ENCODE measurements at places on chromosomes 11 and 22. TPM values are rescaled to one million over a fixed set of nuclear protein-coding genes. Genes with fewer than 3 reads are reported as not detected.

The FOLH1 gene
- not detected for total RNA-seq

DNA sequence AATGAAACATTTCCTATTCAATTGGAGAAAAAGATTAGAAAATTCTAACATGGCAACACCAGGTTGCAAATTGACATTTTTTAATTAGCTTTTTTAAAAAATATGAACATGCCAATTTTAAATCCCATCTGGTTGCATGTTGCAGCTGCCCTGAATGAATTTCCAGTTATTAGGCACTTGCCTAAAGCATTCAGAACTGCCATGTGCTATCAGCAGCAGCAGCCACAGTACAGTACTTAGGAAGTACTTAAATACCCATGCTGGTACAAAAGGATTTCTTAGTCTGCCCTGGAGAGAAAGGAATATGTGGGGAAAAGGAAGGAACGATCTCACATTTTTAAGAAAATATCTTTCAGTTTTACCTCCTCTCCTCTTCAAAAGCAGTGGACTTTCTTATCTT is 46.2 kb downstream of the FAM168A start:
- peaks cover 4% of the 10 kb centered on the region for H3K4me1 ChIP-seq
- no peak for DNase-seq
- no peaks in the 10 kb centered on the region for H3K27me3 ChIP-seq
- no peak overlapping the region for H3K4me3 ChIP-seq

GRCh38 chr11:90500922-90501568 is 278.2 kb upstream of the CHORDC1 start:
- no peak overlapping the region for H3K4me3 ChIP-seq
- H3K4me1 ChIP-seq = no peaks in the 10 kb centered on the region
- H3K27me3 ChIP-seq = no peaks in the 10 kb centered on the region
- H3K36me3 ChIP-seq = no peaks in the 10 kb centered on the region

The CLTCL1 gene
- 0.86 TPM for total RNA-seq

The DRD4 gene
- total RNA-seq = 0.49 TPM

- no peaks in the 10 kb centered on the region for H3K36me3 ChIP-seq
- no peak for DNase-seq
- H3K4me1 ChIP-seq = no peaks in the 10 kb centered on the region
- H3K4me3 ChIP-seq = no peak overlapping the region
- H3K27me3 ChIP-seq = no peaks in the 10 kb centered on the region
These were observed 22.3 kb downstream of the LAYN start for GRCh38 chr11:111562692-111563389.

DNA sequence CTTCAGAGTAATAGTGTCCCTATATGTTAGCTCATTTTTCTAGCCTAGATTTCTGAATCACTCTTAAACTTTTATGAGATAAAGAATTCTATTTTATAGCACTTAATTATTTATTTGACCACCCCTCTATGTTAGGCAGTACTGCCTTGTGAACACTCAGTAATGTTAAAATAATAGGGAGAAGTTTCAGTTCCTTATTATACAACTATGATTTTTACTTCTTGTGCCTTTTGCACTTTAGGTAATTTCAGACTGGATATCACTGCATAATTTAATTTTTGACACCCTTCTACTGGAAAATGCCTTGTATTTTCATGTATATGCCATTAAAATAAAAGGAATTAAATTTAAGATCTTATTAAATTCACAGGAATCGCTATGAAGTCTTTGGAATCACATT is 3.1 kb downstream of the BCO2 start:
- no peak for DNase-seq
- no peak overlapping the region for H3K4me3 ChIP-seq
- no peaks in the 10 kb centered on the region for H3K27me3 ChIP-seq
- H3K36me3 ChIP-seq = no peaks in the 10 kb centered on the region
- H3K4me1 ChIP-seq = peaks cover 23% of the 10 kb centered on the region

The C11orf87 gene
- not detected for total RNA-seq

- peak; percentile 27 for DNase-seq
- H3K36me3 ChIP-seq = no peaks in the 10 kb centered on the region
- H3K27ac ChIP-seq = no peak overlapping the region
- peaks cover 2% of the 10 kb centered on the region for H3K27me3 ChIP-seq
- no peaks in the 10 kb centered on the region for H3K4me1 ChIP-seq
- no peak overlapping the region for H3K4me3 ChIP-seq
These were observed 122.1 kb downstream of the CSNK2A3 start for GRCh38 chr11:11230802-11231562.

DNA sequence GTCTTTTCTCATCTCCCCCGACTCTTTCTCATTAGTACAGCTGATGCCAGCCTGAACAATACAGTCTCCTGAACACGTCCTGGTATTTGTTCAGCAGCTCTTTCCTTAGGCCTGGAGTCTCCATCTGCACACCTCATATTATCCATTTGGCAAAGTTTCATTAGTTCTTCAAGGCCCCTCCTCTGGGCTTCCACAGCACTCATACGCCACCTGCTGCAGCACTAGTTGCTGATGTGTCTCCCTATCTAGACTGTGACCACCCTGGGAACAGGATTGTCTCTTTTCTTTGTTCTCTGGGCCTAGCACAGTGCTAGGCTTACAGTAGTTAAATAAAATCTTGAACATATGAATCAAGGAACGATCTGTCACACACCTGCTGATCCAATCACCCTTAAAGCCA is 17.2 kb downstream of the DCHS1 start:
- H3K27ac ChIP-seq = no peak overlapping the region
- H3K4me1 ChIP-seq = peaks cover 12% of the 10 kb centered on the region
- H3K27me3 ChIP-seq = no peaks in the 10 kb centered on the region

GRCh38 chr11:30938810-30939209 is 352.7 kb upstream of the MPPED2 start:
- DNase-seq = no peak
- H3K27ac ChIP-seq = no peak overlapping the region
- H3K4me1 ChIP-seq = no peaks in the 10 kb centered on the region
- H3K4me3 ChIP-seq = no peak overlapping the region
- H3K36me3 ChIP-seq = no peaks in the 10 kb centered on the region
- no peaks in the 10 kb centered on the region for H3K27me3 ChIP-seq

The CARNS1 gene
- total RNA-seq = 29.0 TPM

- no peak overlapping the region for H3K27ac ChIP-seq
- no peak overlapping the region for H3K4me3 ChIP-seq
- no peak for DNase-seq
- H3K4me1 ChIP-seq = no peaks in the 10 kb centered on the region
- no peaks in the 10 kb centered on the region for H3K27me3 ChIP-seq
These were observed 8.4 kb downstream of the PPME1 start for GRCh38 chr11:74179234-74180052.

The LRRC4C gene
- total RNA-seq = not detected

DNA sequence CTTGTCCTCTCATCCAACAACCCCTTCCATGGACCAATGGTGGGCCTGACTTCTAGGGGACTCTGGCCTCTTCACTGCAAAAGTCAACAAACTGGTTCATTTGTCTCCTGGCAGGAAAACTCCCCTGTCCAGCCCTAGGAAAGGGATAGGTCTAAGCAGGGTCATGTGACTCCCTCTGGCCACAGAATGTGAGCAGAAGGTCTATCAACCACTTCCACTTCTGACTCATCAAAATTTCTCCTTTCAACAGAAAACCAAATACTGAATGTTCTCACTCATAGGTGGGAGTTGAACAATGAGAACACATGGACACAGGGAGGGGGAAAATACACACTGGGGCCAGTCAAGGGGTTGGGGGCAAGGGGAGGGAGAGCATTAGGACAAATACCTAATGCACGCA is 1.3 kb upstream of the ISX start:
- H3K27ac ChIP-seq = no peak overlapping the region
- H3K36me3 ChIP-seq = no peaks in the 10 kb centered on the region
- H3K27me3 ChIP-seq = no peaks in the 10 kb centered on the region
- H3K4me1 ChIP-seq = no peaks in the 10 kb centered on the region
- DNase-seq = no peak

The OOSP2 gene
- total RNA-seq = not detected

GRCh38 chr11:6681505-6681904 is 1.6 kb downstream of the MRPL17 start:
- H3K36me3 ChIP-seq = peaks cover 12% of the 10 kb centered on the region
- H3K4me1 ChIP-seq = peaks cover 12% of the 10 kb centered on the region
- no peaks in the 10 kb centered on the region for H3K27me3 ChIP-seq
- H3K4me3 ChIP-seq = no peak overlapping the region
- DNase-seq = no peak

DNA sequence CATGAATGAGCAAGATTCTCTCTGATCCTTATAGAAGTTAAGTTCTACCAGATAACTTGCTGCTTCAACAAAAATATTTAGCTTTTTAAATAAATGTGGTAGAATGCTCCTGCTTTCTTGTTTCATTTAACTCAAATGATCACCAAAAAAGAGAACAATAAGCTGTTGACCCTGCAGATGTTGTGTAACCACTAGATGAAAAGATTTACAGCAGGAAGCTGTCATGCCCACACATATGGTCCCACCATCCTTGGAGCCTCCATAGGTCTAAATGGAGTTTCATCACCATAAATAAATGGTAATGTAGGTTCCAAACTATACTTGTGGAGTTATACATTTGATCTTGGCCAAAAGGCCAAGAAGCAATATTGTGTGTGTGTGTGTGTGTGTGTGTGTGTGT is 118.8 kb downstream of the RRAS2 start:
- H3K4me1 ChIP-seq = peaks cover 11% of the 10 kb centered on the region
- H3K4me3 ChIP-seq = no peak overlapping the region
- no peaks in the 10 kb centered on the region for H3K27me3 ChIP-seq
- no peak for DNase-seq

DNA sequence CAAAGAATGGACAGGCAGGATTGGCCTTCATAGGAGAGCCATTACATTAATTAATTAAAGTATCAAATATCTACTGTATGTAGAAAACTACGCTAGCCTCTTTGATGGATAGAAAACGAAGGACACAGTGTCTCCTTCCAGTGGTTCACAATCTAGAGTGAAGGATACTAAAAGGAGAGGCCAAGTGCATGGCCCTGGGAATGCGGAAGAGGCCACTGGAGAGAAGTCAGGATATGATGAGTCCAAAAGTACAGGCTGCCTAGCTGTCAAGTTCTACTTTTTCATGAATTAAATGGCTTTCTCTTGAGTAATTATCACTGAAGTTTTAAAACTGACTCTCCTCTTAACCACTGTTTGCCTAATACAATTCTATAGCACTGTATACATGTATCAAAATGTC is 41.9 kb downstream of the ATG16L2 start:
- H3K36me3 ChIP-seq = peaks cover 6% of the 10 kb centered on the region
- no peak overlapping the region for H3K27ac ChIP-seq
- no peak overlapping the region for H3K4me3 ChIP-seq
- no peak for DNase-seq
- H3K4me1 ChIP-seq = no peaks in the 10 kb centered on the region
- H3K27me3 ChIP-seq = no peaks in the 10 kb centered on the region

GRCh38 chr11:131223198-131223991 is 147.0 kb upstream of the NTM start:
- H3K4me1 ChIP-seq = no peaks in the 10 kb centered on the region
- H3K36me3 ChIP-seq = no peaks in the 10 kb centered on the region
- no peak overlapping the region for H3K4me3 ChIP-seq
- H3K27ac ChIP-seq = no peak overlapping the region

The LGR4 gene
- total RNA-seq = 0.35 TPM

DNA sequence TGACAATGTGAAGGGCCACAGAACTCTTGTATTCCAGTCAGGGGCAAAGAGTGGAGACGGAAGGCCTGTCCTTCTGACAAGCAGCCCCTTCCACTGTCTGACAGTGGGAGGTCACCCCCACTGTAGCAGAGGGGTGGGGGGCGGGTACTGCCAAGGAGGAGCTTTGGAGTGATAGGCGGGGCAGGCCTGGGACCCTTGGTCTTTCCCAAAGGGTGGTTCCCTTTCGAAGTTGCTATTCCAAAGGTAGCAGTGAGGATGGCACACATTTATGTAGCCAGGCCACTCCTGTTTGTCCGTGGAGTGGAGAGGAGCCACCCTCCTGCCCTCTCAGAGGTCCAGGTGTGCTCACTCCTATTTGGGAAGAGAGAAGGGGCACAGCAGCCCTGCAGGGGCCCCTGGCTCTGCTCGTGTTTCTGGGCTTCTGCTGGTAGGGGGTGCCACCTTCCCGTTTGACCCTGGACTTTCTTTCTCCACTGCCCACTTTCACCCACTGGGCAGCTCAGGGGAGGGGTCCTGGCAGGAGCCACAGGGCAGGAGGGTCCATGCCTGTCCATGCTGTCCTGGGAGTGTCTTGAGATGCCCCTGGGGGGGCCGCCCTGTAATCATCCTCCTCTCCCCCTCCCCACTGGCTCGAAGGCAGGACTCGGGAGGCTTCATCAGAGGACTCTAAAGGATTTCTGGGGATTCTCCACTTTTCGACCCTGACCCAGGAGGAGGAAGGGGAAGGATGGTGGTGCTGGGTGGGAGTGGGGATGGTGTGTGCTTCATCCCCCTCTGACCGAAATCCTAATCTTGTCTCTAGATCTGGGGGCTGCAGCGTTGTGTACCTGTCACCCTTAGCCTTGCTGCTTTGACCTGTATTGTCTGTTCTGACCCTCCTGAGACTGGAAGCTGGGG is 994 bp downstream of the TAGLN start:
- no peak overlapping the region for H3K4me3 ChIP-seq
- H3K36me3 ChIP-seq = peaks cover 17% of the 10 kb centered on the region
- no peak overlapping the region for H3K27ac ChIP-seq
- H3K27me3 ChIP-seq = no peaks in the 10 kb centered on the region
- no peak for DNase-seq
- H3K4me1 ChIP-seq = peaks cover 6% of the 10 kb centered on the region

GRCh38 chr22:38835888-38836301 is 7.9 kb downstream of the NPTXR start:
- no peaks in the 10 kb centered on the region for H3K4me1 ChIP-seq
- H3K4me3 ChIP-seq = no peak overlapping the region

GRCh38 chr11:21104641-21105040 is 435.3 kb downstream of the NELL1 start:
- H3K4me3 ChIP-seq = no peak overlapping the region
- H3K36me3 ChIP-seq = no peaks in the 10 kb centered on the region
- H3K27me3 ChIP-seq = no peaks in the 10 kb centered on the region
- DNase-seq = no peak
- no peaks in the 10 kb centered on the region for H3K4me1 ChIP-seq

The DGCR6 gene
- 8.2 TPM for total RNA-seq

The CD6 gene
- 85.6 TPM for total RNA-seq

GRCh38 chr11:118872403-118872821 is 11.3 kb upstream of the CXCR5 start:
- peaks cover 79% of the 10 kb centered on the region for H3K4me1 ChIP-seq
- H3K27me3 ChIP-seq = no peaks in the 10 kb centered on the region
- peak overlapping the region; percentile 34 for H3K27ac ChIP-seq
- no peak overlapping the region for H3K4me3 ChIP-seq
- H3K36me3 ChIP-seq = no peaks in the 10 kb centered on the region

The PGAP2 gene
- 9.5 TPM for total RNA-seq

DNA sequence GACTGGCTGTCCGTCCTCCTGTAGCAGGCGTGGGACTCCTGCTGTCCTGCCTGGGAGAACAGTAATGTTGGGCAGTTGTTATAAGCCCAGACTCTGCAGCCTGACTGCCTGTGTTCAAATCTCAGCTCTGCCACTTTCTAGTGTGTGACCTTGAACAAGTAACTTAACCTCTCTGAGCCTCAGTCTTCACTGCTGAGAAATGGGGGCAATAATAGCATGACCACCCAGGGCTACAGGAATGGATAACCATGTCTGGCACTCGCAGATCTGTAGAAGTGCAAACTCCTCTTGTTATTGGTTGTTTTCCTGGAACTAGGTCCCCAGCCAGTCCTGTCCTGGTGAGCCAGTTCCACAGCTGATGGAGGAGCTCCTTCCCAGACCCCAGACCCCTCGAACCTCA is 69.7 kb downstream of the TP53I11 start:
- H3K27ac ChIP-seq = no peak overlapping the region
- no peak overlapping the region for H3K4me3 ChIP-seq
- H3K4me1 ChIP-seq = no peaks in the 10 kb centered on the region
- no peaks in the 10 kb centered on the region for H3K36me3 ChIP-seq
- DNase-seq = no peak
- no peaks in the 10 kb centered on the region for H3K27me3 ChIP-seq

GRCh38 chr22:44845796-44846720 is 93.7 kb downstream of the ARHGAP8 start:
- H3K4me3 ChIP-seq = no peak overlapping the region
- no peaks in the 10 kb centered on the region for H3K27me3 ChIP-seq
- no peaks in the 10 kb centered on the region for H3K4me1 ChIP-seq
- H3K36me3 ChIP-seq = no peaks in the 10 kb centered on the region

The CHEK1 gene
- total RNA-seq = 8.9 TPM

All from natural killer cell (primary cell).